ENCODE measurements at places on chromosomes 5 and 9. TPM values are rescaled to one million over a fixed set of nuclear protein-coding genes. Genes with fewer than 3 reads are reported as not detected.

DNA sequence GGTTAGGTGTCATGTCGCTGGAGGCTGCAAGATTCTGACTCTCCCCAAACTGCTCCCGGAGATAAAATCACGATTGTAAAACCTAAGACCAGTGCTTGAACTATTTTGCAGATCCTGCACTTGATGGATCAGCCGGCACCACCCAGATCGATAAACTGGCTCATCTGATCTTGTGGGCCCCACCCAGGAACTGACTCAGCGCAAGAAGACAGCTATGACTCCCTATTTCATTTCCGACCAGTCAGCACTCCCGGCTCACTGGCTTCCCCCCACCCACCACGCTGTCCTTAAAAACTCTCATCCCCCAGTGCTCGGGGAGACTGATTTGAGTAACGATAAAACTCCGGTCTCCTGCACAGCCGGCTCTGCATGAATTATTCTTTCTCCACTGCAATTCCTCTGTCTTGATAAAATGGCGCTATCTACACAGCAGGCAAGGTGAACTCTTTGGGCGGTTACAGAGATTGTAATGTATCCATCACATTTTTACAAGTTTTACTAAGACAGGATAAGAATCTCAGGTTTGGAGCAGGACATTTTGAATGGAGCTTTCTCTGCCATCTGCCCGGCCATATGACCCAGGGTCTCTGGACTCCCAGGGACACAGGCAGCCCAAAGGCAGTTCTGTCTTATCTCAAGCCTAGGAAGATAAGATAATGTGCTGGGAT, 10.6 kb upstream of the PPP1R26 start:
- no peak for DNase-seq

The FBP1 gene
- polyA plus RNA-seq, result 49.8 TPM

DNA sequence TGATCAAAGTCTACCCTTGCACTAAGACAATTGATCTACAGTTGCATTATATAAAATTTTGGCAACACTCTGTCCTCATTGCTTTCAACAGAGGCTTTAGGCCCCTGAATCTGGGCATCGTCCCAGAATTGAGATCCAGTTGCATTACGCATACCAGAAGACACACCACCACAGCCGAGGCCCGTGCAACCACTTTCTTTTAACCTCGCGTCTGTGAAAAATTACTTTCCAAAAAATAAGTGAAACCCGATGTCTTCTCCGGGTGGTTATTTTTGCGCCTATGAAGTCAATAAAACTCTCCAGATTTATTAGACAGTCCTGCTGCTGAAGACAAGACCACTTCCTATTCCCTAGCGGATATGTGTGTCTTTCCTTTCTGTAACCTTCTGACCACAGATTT, 52.1 kb upstream of the NFIB start:
- no peak for DNase-seq

GRCh38 chr9:81759680-81760215, 70.4 kb upstream of the TLE1 start:
- no peak for DNase-seq

GRCh38 chr9:34382879-34383278, 6.2 kb upstream of the MYORG start:
- DNase-seq, result no peak

DNA sequence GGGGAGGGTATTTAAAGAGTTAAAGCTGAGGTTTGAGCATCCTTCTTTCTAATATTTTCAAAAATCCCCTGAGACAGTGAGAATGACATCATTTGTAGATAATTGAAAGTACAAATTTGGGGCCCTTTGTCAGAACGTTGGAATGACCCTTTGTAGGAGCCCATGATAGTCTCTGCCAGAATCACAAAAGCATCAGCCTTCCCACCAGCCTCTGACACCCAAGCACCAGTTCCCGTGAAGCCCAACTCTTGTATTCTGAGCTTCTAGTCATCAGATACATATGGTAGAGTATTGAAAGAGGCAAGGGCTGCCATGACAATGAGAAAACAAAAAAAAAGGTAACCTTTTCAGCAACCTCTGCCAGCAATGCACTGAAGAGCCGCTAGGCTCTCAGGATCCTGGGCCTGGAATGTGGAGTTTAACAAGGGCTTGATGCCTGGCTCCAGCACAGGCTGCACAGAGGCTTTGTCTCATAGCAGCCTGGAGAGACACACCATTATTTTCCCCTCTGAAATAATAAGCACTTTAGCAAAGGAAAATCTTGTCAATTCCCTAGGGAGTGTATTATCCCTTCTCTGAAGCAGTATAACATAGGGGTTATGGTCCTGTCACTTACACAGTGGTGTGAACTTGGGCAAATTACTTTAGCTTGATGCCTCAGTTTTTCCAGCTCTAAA, 114.4 kb downstream of the ZNF608 start:
- no peak for DNase-seq

The SV2C gene
- 0.11 TPM for polyA plus RNA-seq

GRCh38 chr5:76809141-76809540, 9.7 kb upstream of the F2RL1 start:
- DNase-seq, result no peak

- no peak for DNase-seq
These were observed 15.0 kb downstream of the HMHB1 start for GRCh38 chr5:143826951-143827444.

- no peak for DNase-seq
These were observed 3.5 kb downstream of the SPOUT1 start for GRCh38 chr9:128825923-128826700.

All from right renal pelvis (tissue), 4 donors.